NCI-H1930 (cell line): ENCODE measurements at places on chromosomes 2 and 18.

DNA sequence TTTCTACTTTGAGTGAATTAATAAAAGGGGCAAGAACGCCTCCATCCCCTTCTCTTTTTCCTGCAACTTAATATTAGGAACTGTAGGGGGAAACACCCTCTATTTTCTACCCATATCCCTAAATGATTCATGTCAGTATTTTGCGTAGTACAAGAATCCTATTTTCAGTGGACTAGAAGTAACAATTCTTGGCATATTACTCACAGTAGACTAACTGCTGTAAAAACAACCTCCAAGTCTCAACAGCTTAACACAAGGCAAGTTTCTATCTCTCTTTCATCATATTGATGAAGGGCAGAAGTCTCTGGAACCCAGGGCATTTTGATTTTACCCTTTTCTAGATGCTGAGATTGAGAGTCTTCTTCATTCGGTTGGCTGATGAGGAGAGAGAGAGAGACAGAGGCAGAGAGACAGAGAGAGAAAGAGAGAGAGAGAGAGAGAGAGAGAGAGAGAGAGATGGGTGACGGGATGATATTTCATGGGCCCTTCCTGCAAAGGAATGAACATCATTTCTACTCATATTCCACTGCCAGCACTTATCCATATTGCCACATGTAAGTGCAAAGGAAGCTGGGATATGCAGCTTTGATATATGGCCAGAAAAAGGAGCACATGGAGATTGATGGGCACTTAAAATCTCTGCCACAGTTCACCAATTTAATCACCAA lies 481.6 kb downstream of the LPIN1 start:
- DNase-seq: no peak

DNA sequence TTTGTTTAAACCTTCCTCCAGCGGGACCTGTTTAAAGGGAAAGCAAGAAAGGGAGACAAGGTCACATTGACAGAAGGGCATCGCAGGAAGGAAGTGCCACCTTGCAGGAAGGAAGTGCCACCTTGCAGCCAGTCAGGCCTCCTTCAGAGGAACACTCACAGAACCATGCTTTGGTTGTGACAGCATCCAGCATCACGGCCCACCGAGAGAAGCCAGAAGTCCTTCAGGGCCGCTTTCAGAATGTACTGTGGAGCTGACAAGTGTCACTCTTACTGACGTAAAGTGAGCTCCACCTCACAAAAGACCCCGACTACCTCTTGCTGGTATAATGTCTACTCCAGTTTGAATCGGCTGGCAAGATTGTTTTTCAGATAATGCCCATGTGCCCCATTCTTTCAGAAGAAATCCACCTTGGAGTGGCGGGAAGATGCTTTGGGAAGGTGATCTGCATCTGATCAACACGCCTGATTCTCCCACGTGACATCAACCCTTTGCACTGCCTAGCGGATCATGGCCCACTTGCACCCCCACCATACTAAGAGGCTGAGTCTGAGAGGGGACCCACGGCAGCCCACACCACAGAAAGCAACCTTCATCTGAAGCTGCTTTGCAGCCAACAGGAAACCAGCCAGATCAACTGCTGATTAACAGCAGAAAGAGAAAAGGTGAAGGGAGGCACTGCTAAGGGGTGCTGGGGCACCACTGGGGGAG lies 99.8 kb downstream of the UXS1 start:
- no peak for DNase-seq

- DNase-seq: no peak
Measured at GRCh38 chr2:38394903-38395341, 17.8 kb upstream of the ATL2 start.

DNA sequence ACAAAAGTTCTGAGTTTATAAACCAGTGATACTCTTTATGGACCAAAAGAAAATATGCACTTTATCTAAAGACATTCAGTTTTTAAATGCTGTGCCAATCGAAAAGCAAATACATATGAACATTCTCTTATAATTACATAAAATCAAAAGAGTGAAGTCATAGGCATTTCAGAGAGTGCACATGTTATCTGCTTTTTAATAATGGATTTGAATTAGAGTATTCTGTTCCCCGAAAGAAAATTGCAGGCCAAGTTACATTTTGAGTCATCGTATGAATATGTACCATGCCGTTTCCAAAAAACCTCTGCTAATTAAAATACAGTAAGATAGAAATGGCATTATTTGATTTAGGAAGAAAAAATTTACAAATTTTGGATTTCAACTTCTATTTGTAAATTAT lies 565.7 kb downstream of the ZEB2 start:
- DNase-seq: no peak

DNA sequence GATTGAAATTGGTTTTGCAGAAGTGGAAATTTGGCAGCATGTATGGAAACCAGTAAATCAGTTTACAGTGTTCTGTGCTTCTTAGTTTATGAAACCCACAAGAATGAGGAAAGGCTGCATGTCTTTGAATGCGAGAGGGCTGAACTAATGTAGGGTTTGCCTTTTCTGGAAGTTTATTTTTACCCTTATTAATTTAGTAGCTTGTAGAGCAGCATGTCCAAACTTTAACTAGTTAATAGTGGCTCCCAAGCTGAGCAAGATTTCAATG lies 50.4 kb downstream of the LDLRAD4 start:
- no peak for DNase-seq

GRCh38 chr18:26086959-26087358 lies 3.5 kb downstream of the SS18 start:
- DNase-seq: no peak

GRCh38 chr2:97714084-97714949 lies 941 bp downstream of the ZAP70 start:
- DNase-seq: no peak

DNA sequence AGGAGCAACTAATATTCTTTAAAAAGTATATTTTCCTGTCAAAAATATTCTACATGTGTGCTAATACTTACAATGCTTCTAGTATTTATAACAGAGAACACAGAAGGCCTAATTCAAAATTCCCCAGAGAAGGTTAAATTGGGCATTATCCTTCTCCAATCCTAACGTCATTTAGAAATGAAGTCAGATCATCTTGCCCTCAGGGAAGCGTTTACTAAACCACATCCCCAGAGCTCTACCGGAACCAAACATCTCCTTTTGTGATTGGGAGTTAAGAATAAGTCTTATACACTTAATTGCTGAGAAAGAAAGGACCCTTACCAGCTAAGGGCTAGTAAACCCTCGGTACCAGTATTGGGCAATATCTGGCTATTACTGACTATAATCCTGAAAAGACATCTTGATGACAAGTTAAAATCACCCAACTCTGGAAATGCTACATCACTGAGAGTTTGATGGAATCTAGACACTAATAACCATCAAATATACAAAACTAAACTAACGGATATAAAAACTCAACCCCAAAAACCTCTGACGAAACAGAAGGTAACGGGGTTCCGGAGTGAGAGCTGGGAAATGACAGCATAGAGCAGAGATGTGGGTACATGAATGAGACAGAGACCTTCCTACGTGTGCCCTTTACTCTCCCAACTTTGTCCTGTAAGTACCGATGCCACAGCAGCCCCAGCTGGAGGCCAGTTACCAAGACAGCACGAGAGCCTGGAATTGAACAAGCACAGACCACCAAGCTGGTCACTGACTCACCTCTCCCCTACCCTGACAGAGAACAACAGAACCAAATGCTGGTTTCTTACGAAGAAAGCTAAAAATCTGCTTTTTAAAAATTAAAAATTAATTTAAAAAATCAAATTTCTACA lies 35.0 kb downstream of the WDSUB1 start:
- no peak for DNase-seq
